GM20000 (cell line): ENCODE measurements at places on chromosomes 1 and 21.

- no peak for DNase-seq
Measured at GRCh38 chr1:94661431-94661932, 119.9 kb upstream of the F3 start.

DNA sequence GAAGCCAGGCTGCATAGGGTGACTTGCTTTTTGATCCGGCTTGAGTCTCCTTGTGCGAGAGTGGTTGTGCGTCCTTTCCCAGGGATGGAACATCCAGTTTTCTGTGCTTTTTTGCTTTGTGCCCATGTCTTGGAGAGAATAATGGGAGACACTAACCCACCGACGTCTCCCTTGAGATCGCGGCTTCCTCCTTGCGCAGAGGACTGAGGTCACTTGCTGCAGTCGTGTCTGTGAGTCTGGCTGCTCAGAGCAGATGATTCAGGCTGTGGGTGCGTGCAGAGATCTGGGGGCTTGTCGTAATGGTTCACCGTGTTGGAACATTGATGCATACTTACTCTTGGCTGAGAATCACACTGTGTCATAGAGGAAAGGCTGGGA lies 164.5 kb upstream of the CACNA1E start:
- no peak for DNase-seq

- DNase-seq: peak; percentile 66
Measured at GRCh38 chr1:16146279-16147155, 9.4 kb downstream of the EPHA2 start.

DNA sequence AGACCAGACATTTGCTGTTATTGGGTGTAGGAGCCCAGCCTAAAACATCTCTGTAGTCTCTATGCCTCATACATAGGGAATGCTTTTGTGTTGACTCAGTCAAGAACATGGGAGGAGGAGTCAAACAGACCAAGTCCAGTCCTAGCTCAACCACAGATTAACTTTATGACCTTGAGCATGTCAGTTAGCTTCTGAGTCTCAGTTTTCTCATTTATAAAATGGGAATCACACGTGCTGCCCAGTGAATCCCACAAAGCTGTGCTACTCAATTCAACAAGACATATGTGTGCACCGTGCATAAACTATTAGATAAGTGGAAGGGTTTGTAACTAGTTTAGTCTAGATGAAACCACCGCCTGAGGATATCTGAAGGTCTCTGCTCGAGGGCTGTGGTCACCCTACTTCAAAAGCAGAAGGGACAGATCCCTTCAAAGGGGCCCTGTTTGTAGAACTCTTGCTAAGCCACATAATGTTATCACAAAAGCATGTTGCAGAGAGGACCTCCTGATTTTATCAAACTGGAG lies 109.5 kb upstream of the NFIA start:
- DNase-seq: no peak

GRCh38 chr1:64495878-64496277 lies 25.9 kb downstream of the CACHD1 start:
- DNase-seq: no peak

DNA sequence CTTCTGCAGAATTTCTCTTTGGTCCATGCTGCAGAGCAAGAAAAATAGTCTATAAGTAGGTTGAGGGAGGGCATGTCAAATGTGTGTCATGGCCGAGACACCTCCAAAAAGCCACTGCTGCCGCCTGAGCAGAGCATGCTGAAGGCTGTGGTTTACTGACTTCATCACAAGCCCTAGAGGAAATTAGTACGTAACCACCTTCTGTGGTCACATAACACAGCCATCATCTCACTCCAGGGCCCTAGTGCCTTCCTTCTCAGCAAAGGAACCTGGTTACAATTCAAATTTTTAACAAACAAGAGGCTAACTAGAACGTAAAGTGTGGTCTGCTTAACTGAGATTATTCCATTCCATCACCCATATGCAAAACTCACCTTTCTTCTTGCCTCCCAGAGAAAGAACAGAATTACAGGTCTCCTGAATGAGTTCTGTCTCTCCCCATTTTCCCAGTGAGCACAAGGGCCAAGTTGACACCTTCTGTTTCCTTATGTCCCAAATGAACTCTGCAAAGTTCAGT lies at the start of gene PTPN22:
TSS of gene PTPN22 (minus strand) at position 116 of the 517 bp plus-strand sequence.
- peak; percentile 67 for DNase-seq

DNA sequence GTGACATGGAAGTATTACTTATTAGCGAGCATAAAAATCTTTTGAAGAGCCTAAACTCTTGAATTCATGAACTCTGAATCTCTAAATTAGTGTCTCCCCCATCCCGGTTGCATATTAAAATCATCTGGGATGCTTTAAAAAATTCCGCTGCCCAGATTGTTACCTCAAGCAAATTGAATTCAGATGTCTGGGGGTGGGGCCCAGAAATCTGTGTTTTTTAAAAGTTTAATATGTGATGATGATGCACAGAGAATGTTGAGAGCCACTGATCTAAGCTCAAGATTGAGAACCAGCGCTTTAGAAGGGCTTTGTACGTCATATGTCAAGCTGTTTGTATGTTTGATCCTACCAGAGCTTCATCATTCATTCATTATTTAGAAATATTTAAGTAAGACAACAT lies 446.8 kb downstream of the NUF2 start:
- no peak for DNase-seq

DNA sequence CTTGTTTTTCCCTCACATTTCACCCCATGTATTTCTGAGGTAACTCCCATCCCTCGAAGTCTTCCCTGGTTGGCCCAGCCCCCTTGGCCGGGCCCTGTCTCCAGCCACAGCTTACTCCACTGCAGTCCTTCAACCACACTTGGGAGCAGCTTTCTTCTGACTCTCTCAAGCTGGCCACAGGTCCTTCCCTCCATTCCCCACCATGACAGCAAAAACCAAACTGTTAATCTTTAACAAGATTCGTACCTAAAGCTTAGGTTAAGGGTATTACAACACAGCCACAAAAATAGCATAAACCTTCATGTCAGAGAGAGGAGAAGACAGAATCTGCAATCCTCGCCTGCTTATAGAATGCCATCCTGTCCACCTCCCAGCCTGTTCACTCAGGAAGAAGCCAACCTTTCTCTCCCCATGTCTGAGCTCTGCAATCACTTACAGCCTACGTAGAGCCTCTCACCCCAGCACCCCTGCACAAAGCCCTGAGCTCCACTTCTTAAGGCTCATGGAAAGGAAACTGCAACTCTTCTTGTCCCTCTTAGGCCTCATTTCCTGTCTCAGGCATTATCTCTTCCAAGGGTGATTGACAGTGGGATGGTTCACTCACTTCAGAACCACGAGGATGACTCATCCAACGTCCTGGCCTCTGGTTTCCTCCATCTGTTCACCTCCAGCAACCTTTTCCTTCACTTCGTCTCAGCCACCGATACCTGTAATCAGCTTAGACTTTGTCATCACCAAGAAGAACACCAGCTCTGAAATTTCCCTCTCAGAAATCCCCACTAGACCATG lies 72.8 kb downstream of the CD2 start:
- peak; percentile 73 for DNase-seq

DNA sequence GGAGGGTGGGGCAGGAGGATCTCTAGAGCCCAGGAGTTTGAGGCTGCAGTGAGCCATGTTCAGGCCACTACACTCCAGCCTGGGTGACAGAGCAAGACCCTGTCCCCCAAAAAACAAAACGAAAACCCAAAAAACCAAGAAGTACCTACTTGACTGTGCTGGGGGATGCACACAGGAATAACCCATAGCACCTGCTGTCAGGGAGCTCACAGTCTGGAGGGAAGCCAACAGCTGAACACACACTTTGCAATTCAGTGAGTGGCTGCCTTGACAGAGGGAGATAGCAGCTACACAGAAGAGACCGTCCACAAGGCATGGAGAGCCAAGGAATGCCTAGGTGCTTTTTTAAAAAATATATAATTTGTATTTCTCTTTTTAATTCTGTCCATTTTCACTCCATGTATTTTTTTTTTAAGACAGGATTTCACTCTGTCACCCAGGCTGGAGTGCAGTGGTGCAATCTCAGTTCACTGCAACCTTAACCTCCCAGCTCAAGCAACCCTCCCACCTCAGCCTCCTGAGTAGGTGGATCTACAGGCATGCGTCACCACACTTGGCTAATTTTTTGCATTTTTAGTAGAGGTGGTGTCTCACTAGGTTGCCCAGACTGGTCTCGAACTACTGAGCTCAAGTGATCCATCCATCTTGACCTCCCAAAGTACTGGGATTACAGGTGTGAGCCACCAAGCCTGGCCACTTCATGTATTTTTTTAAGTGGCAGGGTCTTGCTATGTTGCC lies 68.7 kb downstream of the NID1 start:
- DNase-seq: peak; percentile 45

GRCh38 chr21:45524756-45525152 lies 17.5 kb downstream of the SLC19A1 start:
- no peak for DNase-seq

DNA sequence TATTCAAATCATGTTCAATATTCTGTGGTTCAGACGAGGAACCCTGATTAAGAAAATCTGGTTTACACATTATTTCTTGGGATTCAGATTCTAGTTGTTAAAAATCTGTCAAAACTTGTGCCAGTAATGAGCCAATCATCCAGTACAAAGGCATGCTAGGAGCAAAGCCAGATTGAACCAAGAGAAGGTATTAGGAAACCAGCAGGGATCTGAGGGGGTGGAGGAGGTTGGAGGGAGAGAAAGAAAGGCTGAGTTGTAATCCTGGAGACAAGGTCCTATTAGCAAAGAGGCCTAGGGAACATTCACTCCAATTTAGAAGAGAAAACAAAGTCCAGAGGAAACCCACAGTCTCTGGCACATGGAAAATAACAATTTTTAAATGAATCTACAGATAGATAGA lies 352.9 kb downstream of the LTN1 start:
- no peak for DNase-seq

DNA sequence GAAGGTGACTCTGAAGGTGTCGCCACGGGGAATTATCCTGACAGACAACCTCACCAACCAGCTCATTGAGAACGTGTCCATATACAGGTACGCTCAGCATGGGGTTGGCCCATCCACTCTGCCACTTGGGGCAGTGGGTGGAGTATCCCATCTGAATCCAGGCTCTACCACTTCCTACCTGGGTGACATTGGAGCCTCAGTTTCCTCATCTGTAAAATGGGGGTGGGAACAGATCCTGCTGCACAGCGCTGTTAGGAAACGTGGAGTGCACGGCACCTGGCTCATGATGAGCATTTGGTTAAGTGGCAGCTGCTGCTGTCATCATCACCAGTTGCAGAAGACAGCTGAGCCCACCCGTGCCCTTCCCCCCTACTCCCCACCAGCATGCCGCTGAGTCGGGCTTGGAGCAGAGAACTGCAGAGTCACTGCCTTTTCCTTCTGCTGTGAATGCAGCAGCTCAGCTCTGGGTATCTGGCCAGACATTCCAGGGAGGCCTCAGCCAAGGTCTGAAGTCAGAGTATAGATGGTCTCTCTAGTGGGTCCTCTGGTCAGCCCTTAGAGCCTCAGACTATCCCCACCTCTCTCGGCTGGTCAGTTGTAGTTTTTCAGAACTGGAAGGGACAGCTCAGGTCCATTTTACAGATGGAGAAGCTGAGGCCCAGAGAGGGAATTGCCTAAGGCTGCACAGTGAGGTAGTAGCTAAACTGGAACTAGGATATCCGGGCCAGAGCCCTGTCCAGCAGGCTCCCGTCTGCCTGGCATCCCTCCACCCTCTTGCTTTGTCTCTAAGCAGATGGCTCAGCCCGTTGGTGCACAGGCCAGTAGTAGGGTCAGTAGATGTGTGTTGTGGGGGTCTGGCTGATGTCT lies 11.7 kb downstream of the LDLRAP1 start:
- DNase-seq: no peak

DNA sequence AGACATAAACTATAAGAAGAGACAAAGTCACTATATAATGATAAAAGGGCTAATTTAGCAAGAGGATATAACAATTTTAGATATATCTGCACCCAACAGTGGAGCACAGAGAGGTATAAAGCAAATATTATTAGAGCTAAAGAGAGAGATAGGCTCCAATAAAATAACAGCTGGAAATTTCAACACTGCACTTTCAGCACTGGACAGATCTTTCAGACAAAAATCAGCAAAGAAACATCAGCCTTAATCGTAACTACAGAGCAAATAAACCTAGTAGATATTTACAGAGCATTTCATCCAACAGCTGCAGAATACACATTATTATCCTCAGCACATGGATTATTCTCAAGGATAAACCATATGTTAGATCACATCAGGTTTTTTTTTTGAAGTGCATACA lies 642.9 kb downstream of the AMY1C start:
- DNase-seq: no peak

GRCh38 chr1:173122958-173123852 lies 72.5 kb upstream of the TNFSF18 start:
- peak; percentile 28 for DNase-seq

GRCh38 chr21:31151156-31152045 lies 113.1 kb upstream of the KRTAP19-8 start:
- DNase-seq: no peak

DNA sequence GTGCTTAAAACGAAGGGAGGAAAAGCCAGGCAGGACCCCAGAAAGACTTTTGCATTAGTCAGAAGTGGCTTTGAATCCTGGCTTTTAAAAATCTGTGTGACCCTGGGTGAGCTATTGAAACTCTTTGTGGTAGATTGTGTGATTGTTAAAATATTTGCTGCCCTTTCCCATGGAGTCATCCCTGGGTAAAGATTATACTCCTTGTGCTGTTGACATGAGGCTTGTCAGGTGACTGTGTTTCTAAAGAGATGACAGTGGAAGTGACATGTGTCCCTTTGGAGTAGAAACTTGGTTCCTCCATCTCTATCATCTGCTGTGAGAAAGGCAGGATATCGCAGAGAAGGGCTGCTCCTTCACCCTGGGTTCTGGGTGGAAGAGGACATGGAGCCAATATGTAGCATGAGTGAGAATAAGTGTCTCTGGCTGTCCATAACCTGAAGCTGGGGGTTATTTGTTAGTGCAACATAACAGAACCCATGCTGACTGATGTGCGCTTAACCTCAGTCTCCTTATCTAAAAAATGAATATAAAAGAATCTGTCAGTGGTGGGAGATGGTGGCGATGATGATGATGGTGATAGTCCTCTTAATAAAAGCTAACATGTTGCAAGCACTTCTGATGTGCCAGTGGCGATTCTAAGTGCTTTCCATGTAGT lies 187.6 kb downstream of the RHOU start:
- no peak for DNase-seq

- peak; percentile 81 for DNase-seq
Measured at GRCh38 chr1:7940745-7941436, at the start of gene TNFRSF9. TSS of gene TNFRSF9 (minus strand) at chr1:7940839. CDS start at chr1:7939994, 845 bp downstream.

DNA sequence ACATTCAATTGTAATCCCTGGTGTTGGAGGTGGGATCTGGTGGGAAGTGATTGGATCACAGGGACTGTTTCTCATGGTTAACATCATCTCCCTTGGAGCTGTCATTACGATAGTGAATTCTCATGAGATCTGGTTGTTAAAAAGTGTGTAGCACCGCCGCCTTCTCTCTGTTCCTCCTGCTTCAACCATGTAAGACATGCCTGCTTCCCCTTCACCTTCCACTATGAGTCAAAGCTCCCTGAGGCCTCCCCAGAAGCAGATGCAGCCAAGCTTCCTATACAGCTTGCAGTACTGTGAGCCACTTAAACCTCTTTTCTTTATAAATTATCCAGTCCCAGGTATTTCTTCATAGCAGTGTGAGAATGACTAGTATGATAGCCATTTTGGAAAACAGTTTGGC lies 30.1 kb upstream of the TRIM62 start:
- no peak for DNase-seq
